ENCODE measurements at places on chromosomes 1 and 21. TPM values are rescaled to one million over a fixed set of nuclear protein-coding genes. Genes with fewer than 3 reads are reported as not detected.

The GSTM5 gene
- total RNA-seq: 2.0 TPM

The SHISAL2A gene
- 0.54 TPM for total RNA-seq

The ZFP69 gene
- total RNA-seq: 5.1 TPM

The OR10J1 gene
- not detected for total RNA-seq

The SLC50A1 gene
- total RNA-seq: 13.0 TPM

The LCE3D gene
- total RNA-seq: not detected

The FAM167B gene
- 6.1 TPM for total RNA-seq

The CFHR3 gene
- total RNA-seq: not detected

The TMEM82 gene
- not detected for total RNA-seq

GRCh38 chr1:157956732-157957131, 36.7 kb upstream of the KIRREL1 start:
- H3K27ac ChIP-seq: no peak overlapping the region
- H3K4me1 ChIP-seq: no peaks in the 10 kb centered on the region
- H3K27me3 ChIP-seq: no peaks in the 10 kb centered on the region
- no peaks in the 10 kb centered on the region for H3K36me3 ChIP-seq
- H3K4me3 ChIP-seq: no peak overlapping the region
- DNase-seq: no peak

- H3K36me3 ChIP-seq: peaks cover 9% of the 10 kb centered on the region
- H3K4me3 ChIP-seq: no peak overlapping the region
- peaks cover 17% of the 10 kb centered on the region for H3K4me1 ChIP-seq
- no peak overlapping the region for H3K27ac ChIP-seq
- no peak for DNase-seq
- no peaks in the 10 kb centered on the region for H3K27me3 ChIP-seq
Observed at GRCh38 chr1:40743860-40744259, 39.7 kb upstream of the KCNQ4 start.

DNA sequence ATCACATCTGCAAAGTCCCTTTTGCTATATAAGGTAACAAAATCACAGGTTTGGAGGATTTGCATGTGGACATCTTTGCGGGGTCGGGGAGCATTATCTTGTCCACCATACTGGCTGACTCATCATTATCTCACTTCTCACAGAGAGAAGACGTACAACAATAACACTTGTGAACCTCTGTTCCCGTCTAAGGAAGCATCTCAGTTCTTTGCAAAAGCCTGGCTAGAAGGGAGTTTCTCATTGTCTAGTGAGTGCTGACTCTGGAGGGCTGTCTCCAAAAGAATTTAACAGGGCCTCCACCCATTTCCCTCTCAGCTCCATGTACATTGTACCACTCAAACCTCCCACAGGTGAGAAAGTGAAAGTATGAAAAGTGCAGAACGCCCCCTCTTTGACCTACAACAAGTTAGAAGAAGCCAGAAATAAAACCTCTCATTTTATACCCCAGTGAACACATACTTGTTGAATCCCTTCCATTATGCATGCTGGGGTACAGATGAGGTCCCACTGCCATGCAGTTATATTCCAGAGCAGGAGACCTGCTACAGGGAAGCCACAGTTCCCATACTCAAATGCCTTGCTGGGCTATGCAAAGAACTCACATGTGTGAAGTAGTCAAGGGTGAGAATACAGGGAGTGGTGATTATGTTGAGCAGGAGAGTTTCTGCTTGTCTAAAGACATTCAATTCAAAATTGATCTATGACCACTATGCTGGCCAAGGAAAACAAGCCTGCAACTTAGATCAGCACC, 121.7 kb upstream of the PRDX6 start:
- H3K27me3 ChIP-seq: no peaks in the 10 kb centered on the region
- H3K4me3 ChIP-seq: no peak overlapping the region
- no peaks in the 10 kb centered on the region for H3K36me3 ChIP-seq
- H3K4me1 ChIP-seq: no peaks in the 10 kb centered on the region

DNA sequence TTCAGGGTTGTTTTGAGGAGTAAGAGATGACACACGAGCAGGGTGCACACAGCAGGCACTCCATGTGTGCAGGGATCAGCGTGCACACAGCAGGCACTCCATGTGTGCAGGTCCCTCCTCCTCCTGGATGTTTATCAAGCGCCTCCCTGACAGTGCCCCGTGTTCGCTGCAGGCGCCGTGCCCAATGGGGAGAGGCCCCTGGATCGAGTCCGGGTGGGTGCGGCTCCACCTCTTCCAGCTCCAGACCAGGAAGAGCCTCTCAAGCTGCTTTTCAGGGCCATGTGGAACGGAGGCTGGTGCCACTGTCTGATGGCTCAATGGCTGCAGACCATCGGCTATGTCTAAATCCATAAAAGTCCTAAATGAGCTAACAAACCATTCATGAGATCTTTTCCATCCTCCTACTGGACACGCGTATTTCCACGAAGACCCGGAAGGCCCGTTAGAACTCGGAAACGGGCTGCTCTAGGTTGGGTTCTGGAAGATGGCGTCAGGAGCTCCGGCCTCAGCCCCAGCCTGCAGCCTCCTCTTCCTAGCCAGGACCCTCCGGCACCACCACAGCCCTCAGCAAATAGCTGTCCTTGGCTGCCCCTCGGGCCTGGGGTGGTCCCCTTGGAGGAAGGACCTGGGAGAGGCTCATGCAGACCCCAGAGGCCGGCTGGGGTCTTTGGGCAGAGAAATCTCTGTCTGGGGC, 36.0 kb downstream of the RRP1 start:
- H3K36me3 ChIP-seq: no peaks in the 10 kb centered on the region
- no peak overlapping the region for H3K27ac ChIP-seq
- no peaks in the 10 kb centered on the region for H3K4me1 ChIP-seq
- H3K4me3 ChIP-seq: no peak overlapping the region
- no peaks in the 10 kb centered on the region for H3K27me3 ChIP-seq

DNA sequence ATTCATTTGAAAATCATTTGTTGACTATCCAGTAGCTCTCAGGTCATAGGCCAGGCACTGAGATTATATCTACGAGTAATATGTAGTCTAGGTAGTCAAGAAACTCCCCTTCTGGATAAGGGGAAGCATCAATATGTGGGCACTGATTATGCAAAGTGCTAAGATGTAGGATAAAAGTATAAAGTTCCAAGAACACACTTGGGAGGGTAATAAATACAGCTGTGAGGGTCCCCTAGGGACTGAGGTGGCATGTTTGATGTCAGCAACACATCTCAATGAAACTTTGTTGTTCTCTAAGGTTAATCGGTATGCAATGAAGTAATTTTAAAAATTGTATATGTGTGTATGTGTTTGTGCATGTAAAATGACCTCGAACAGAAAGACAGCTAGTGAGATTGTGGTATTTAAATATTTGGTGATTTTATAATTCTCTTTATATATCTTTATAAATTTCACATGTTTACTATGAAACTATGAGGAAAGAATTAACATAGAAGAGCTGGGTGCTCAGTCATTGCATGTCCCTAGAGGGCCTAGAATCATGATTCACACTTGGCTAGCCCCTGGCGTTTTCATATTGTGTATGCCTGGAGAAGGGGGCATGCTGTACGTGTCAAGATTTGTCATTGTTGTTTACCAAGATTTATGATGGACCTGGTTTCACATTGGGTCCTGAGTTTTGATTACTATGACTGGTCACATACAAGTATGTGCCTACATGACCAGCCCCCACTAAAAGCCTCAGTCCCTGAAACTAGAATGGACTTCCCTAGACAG, 140.1 kb upstream of the DUSP10 start:
- DNase-seq: no peak
- H3K36me3 ChIP-seq: no peaks in the 10 kb centered on the region
- no peaks in the 10 kb centered on the region for H3K27me3 ChIP-seq
- H3K27ac ChIP-seq: no peak overlapping the region
- peaks cover 6% of the 10 kb centered on the region for H3K4me1 ChIP-seq

DNA sequence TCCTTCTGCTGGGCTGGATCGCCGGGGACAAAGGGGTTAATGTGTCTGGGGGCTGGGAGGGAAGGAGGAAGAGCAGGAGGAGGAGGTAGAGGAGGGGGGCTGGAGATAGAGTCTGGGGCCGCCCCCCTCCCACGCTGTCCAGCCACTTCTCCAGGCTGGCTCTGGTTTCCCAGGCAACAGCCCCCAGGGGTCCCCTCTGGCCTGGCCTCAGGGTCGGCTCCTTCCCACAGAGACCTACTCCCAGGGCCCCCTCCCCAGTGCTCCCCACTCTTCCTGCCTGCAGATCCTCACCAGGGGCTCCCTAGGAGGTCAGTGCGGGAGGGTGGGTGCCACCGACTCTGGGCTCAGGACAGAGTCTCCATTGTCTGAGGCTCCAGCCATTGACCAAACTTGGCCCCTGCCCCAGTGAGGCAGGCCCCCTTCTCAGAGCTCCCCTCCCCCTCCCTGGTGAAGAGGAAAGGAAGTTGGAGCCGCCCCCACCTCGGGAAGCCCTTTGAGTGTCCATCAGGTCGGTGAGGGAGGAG, 34.1 kb downstream of the ARHGEF10L start:
- H3K27me3 ChIP-seq: no peaks in the 10 kb centered on the region
- H3K27ac ChIP-seq: peak overlapping the region; percentile 89
- no peaks in the 10 kb centered on the region for H3K36me3 ChIP-seq
- H3K4me3 ChIP-seq: no peak overlapping the region

GRCh38 chr1:205261946-205262691, 34.4 kb downstream of the TMCC2 start:
- H3K36me3 ChIP-seq: no peaks in the 10 kb centered on the region
- H3K27me3 ChIP-seq: no peaks in the 10 kb centered on the region
- no peak overlapping the region for H3K27ac ChIP-seq
- peaks cover 5% of the 10 kb centered on the region for H3K4me1 ChIP-seq

GRCh38 chr1:87464022-87464490, 135.4 kb downstream of the LMO4 start:
- H3K27me3 ChIP-seq: no peaks in the 10 kb centered on the region
- H3K27ac ChIP-seq: no peak overlapping the region
- H3K4me3 ChIP-seq: no peak overlapping the region
- no peaks in the 10 kb centered on the region for H3K36me3 ChIP-seq
- DNase-seq: no peak

- H3K4me3 ChIP-seq: no peak overlapping the region
- no peak for DNase-seq
- no peaks in the 10 kb centered on the region for H3K36me3 ChIP-seq
- H3K4me1 ChIP-seq: no peaks in the 10 kb centered on the region
- H3K27me3 ChIP-seq: no peaks in the 10 kb centered on the region
Observed at GRCh38 chr1:94551449-94551848, 9.9 kb upstream of the F3 start.

- H3K4me3 ChIP-seq: no peak overlapping the region
- no peak for DNase-seq
- no peaks in the 10 kb centered on the region for H3K27me3 ChIP-seq
- H3K4me1 ChIP-seq: no peaks in the 10 kb centered on the region
- no peaks in the 10 kb centered on the region for H3K36me3 ChIP-seq
Observed at GRCh38 chr1:45769261-45769932, 18.9 kb upstream of the IPP start.

DNA sequence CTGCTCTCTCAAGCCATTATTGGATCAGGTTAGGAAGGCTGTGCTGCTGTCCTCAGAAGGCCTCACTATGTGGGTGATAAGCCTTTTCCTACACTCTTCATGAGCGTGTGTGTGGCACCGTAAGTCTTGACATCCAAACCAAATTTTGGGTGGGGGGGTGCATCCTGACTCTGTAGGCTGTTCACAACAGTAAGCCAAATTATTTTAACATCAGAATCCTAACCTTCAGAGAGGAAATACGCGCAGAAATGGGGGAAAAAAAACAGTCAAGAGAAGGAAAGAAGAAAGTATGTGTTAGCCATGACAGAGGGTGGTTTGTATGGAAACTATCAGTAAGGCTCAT, 21.0 kb downstream of the STPG1 start:
- H3K27ac ChIP-seq: no peak overlapping the region
- H3K36me3 ChIP-seq: no peaks in the 10 kb centered on the region
- peaks cover 6% of the 10 kb centered on the region for H3K4me1 ChIP-seq
- DNase-seq: no peak
- no peaks in the 10 kb centered on the region for H3K27me3 ChIP-seq

- DNase-seq: no peak
- H3K27me3 ChIP-seq: no peaks in the 10 kb centered on the region
- H3K36me3 ChIP-seq: no peaks in the 10 kb centered on the region
- H3K27ac ChIP-seq: no peak overlapping the region
- peaks cover 8% of the 10 kb centered on the region for H3K4me1 ChIP-seq
Observed at GRCh38 chr1:100713626-100714025, 5.9 kb upstream of the VCAM1 start.

DNA sequence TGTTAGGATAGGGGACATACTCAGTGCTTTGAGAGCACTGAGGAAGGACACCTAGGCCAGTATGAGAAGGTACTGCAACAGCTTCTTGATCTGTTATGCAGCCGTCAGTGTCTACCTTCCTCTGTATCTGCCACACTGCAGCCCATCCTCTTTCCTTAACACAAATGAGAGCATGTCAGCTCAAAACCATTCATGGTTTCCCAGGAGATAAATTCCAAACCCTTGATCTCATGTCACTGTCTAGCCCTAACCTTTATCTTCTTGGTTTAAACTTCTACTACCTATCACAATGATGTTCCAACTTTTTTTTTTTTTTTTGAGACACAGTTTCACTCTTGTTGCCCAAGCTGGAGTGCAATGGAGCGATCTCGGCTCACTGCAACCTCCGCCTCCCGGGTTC, 1.4 kb downstream of the ZMYND12 start:
- no peaks in the 10 kb centered on the region for H3K27me3 ChIP-seq
- H3K27ac ChIP-seq: no peak overlapping the region
- H3K4me3 ChIP-seq: no peak overlapping the region

- H3K4me1 ChIP-seq: peaks cover 64% of the 10 kb centered on the region
- no peaks in the 10 kb centered on the region for H3K36me3 ChIP-seq
- H3K27ac ChIP-seq: peak overlapping the region; percentile 47
- H3K27me3 ChIP-seq: no peaks in the 10 kb centered on the region
Observed at GRCh38 chr1:170309389-170310013, 163.7 kb downstream of the NTMT2 start.

DNA sequence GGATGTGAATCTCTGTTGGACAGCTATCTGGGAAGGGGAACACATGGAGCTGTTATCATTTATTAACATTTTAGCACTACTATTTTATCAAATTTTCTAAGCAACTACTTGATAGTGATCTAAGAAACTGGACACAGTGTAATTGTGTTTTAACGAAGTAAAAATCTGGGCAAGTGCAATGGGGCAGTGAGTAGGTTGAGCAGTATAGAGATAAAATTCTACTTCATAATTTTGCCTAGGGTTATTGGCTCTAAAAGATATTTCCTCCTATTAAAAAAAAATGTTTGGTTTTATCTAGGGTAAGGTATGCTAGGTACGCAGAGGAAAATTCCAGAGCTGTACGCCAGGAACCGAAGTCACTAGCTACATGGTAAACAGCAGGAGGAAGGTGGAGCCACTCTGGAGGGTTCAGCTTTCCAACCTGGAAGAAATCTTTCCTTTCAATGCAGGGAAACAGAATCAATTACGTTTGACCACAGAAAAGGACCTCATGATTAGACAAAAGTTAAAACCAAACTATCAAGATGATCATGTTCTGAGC, 43.3 kb downstream of the BCAR3 start:
- no peak for DNase-seq
- no peak overlapping the region for H3K4me3 ChIP-seq
- H3K36me3 ChIP-seq: no peaks in the 10 kb centered on the region
- no peaks in the 10 kb centered on the region for H3K27me3 ChIP-seq
- peaks cover 40% of the 10 kb centered on the region for H3K4me1 ChIP-seq
- H3K27ac ChIP-seq: no peak overlapping the region

All from thoracic aorta (tissue), 2 donors.